A172 (cell line): ENCODE measurements at places on chromosomes 5 and 9.

GRCh38 chr5:76859591-76860247 is 9.9 kb downstream of the S100Z start:
- DNase-seq = no peak

DNA sequence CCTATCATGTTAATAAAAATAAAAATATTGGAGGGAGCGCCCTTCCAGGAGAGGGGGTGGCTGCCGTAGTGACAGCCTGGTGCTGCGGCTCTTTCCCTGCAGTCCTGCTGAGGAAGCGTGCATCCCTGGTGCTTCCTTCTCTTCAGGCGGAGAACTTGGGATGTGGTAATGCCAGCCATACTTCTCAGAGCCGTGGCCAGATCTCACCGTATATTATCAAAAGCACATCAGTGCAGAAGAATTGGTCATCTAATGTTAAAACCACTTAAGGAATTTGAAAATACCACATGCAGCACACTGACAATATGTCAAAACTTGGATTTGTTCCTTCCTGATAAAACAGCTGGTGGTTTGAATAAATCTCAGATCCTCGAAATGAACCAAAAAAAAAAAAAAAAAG is 17.7 kb downstream of the C9orf40 start:
- DNase-seq = peak; percentile 18

GRCh38 chr9:3526165-3526996 is 580 bp upstream of the RFX3 start:
- peak; percentile 78 for DNase-seq

DNA sequence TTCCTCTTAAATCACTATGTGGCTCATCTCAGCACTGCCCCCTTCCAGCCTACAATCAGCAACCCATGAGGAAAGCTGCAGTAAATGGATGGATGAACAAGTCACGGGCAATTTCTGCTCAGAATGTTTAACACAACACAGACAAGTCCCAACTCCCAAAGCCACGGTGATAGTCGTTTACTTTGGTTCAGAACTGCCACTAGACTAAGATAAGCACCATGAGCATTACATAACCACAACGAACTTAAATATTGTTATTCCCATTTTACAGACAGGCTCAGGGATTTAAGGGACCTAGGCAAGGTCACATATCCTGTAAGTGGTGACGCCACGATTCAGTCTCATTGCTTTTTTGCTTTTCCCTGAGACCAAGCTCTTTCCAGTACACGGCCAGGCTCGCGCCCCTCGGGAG is 2.0 kb upstream of the SMIM27 start:
- peak; percentile 4 for DNase-seq

- DNase-seq = no peak
These were observed 36.2 kb downstream of the IARS1 start for GRCh38 chr9:92257327-92257726.

DNA sequence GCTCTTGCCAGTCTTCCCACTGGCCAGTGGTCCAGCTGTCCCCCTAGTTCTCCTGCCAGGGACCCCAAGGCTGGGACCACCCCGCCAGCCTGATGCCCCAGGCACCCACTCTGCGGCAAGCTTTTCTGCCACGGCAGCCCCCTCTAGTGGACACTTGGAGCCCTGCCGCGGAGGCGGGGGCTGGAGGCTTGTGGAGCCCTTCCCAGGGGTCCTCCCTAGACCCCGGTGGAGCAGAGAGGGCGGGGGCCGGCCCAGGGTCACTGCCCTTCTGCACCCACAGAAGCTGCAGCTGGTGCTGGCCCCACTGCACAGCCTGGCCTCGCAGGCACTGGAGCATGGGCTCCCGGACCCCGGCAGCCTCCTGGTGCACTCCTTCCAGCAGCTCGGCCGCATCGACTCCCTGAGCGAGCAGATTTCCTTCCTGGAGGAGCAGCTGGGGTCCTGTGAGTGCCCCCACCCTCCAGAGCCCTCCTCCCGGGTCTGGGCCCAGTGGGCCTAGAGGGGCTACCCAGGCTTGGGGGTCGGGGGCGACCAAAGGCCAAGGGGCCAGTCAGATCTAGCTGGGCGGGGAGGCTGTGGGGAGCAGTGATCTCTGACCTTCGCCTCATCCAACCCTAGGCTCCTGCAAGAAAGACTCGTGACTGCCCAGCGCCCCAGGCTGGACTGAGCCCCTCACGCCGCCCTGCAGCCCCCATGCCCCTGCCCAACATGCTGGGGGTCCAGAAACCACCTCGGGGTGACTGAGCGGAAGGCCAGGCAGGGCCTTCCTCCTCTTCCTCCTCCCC is 9.1 kb downstream of the EGFL7 start:
- no peak for DNase-seq

- no peak for DNase-seq
These were observed 6.9 kb downstream of the SLC6A19 start for GRCh38 chr5:1208221-1208742.

GRCh38 chr5:105544300-105544699 is 1981.7 kb upstream of the NUDT12 start:
- no peak for DNase-seq

DNA sequence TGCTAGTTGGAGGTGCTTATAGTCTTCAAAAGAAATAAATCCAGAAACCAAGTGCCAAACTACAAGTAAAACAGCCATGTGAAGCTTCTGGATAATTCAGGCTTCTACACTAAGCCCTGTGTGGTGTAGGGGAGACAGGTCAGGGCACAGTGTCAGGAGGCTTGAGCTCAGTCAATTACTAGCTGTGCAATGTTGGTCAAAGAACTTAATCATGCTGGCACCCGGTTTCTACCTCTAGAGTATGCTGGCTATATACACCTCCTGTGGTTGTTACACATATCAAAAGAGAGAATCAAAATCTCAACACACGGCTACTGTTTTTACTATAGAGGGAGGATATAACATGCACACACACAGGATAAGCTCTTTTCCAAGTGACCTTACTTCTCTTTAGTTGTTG is 469.7 kb upstream of the ZNF462 start:
- DNase-seq = no peak

DNA sequence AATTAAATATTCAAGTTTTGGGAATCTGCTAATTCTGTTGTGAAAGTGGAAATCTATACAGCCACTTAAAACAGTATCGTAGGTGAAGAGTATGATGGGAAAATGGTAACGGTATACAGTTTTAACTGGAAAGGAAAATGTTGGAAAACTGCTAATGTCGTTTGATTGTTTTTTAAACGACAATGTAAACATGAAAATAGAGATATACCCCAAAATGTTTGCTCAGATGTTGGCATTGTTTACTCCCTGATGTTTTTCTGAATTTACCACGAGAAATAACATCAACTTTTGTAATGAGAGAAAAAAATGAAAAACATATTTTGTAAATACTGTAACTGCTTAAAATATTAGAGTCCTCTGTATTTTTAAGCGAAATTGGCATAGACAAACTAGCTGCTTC is 2.7 kb downstream of the MATR3 start:
- DNase-seq = no peak

GRCh38 chr9:37446401-37446800 is 18.8 kb downstream of the ZBTB5 start:
- no peak for DNase-seq

DNA sequence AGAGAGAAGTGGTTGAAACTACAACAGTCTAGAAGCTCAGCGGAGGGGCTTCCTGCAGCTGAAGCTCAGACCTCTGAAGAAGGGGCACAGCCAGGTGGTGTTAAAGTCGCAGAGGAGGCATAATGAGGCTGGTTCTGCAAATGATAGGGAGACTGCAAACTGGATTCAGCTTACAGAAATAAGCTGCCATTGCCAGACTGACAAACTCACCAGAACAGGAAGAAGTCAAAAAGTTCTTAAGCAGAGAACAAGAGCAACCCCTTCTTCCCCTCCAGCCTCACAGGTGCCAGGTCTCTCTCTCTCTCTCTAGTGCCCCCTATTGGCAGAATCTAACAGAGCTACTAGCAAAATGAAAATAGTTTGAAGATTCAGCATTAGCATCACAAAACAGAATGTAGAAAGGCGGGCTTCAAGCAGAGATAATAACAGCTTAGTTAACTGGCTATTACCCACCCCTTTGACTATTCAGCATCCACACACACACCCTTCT is 76.7 kb downstream of the GRAMD2B start:
- peak; percentile 28 for DNase-seq

GRCh38 chr9:30915451-30915850 is 1469.0 kb upstream of the ACO1 start:
- no peak for DNase-seq

DNA sequence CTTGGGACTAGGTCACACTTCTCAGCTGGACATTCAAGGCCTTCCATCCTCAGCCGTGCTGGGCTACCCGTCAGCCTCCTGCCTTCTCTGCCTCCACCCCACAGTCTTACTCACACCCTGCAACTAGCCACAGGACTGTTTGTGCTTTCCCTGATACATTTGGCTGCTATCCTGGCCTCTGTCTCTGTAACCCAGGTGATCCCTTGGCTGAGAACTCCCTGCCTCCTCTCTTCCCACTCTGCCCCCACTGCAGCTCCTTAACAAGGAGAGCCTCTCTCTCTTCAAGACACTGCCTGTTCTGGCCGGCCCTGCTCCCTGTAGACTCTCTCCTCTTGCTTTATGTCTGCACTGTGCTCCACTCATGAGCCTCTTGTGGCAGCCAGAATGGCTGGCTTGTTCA is 120.6 kb downstream of the MSX2 start:
- DNase-seq = no peak

DNA sequence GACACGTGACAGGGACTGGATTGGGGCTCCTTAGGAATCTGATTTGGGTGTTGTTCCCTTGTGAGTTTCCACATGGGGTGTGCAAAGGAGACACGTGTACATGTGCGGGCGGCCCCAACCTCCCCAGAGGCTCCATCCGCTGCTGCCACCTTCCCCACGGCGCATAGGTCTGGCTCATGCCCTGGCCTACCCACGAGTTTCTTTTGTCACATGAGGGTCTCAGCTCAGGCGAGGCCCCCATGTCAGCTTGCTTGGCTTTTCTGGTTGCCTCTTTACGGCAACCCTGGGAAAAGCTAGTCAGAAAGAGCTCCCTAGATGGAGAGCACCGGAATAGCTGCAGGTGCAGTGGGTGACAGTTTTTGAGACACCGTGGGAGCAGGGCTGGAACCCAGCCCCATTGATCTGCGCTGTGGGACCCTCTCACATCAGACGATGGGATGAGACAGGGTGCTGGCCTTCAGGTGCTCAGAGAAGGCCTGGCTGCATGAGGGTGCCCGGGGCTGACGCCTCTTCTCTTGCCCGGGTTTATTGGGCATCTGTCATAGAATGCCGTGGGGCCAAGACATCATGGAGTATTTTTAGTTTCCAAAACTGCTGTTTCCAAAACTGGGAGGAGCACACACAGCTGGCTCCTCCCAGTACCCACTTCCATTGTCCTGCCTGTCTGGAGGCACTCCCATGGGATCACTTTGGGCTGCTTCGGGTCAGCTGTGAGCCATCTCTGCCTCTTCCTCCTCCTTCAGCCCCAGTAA is 107.8 kb downstream of the WNK2 start:
- DNase-seq = no peak

- DNase-seq = no peak
These were observed 138.4 kb upstream of the IER5L start for GRCh38 chr9:129316281-129317030.

DNA sequence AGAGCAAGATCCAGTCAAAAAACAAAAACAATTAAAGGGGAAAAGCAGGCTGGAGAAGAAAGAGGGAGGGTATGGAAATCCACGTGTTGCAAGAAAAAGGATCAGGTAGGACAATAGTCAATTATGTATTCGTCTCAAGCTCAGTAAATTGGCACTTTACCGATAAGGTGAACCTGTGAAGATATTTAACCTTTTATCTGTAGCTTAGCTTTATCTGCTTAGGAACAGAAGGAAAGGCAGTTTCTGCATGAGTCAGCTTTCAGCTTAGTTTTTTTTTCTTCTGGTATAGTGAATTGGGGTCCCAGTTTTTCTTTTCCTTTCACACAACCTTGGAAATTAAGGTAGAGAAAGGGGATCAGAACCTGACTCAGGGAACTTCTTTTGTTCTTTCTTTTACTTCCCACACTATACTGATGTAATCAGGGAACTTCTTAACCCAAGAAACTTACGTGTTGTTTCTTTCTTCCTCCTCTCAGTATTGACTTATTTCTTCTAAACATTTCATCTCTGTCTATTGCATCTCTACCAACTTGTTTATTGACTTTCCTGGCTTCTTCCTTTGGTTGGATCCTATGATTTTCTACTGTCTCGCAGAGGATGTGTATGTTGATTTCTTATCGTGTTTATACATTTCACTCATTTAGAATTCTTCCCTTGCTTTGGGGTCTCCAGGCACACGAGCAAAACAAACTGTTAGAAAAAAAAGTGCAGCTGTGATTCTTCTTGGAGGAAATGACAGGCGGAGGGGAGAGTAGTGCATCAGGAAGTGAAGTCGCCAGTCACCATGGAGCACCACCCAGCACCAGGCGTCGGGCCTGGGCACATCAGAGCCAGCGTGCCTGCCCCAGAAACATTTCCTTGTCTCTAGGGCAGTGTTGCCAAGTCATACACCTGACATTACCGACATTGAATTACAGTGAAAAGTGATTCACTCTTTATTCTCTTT is 123.0 kb upstream of the LHFPL2 start:
- no peak for DNase-seq

DNA sequence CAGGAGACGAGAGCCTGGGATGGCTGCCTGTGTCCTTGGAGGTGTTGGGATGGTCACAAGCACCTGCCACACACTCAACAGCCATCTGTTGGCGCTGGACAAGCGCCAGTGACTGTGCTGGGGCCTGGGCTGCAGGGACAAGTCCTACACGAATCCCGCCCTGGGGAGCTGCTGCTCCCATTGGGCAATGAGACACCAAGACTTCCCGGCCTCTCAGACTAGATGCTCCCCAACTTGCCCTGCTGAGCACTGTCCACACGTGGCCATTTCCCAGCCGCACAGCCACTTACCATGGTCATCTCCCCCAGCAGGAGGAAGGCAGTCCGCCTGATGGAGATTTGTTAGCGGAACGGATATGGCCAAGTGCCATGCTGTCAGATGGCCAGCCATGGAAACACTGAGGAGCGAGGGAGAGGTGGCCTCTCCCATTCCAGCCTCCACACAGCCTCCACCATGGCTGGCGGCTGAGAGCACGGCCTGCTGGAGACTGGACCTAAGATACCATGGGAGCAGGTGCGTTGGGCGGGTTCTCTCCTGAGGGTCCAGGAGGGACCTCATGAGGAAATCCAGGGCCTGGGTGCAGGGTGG is 43.9 kb downstream of the PRRT1B start:
- no peak for DNase-seq

GRCh38 chr5:53326424-53327153 is 153.8 kb upstream of the FST start:
- no peak for DNase-seq
